Stimulated activated CD4-positive, alpha-beta T cell treated with anti-CD3 and anti-CD28 coated beads, Interleukin-1b, Interleukin-23, amount 100 ng/mL, for 24 hours (primary cell): ENCODE measurements at places on chromosomes 1 and 21.

GRCh38 chr1:32411261-32411660 is 17.0 kb upstream of the BSDC1 start:
- DNase-seq = no peak

DNA sequence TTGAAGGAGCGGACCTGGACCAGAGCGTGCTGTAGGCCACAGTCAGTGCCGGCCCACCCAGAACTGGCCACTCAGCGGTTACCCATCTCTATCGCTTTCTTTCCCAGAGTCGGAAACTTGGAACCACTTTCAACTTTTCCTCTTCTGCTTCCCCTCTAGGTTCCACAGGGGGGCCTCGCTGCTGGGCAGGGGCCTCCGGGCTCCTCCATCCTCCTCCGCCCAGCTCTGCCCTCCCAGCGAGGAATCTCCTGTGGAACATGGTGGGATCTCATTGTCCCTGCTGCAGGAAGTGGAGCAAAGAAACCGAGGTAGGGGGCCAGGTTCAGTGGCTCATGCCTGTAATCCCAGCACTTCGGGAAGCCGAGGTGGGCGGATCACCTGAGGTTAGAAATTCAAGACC is 139.2 kb downstream of the ETS2 start:
- no peak for DNase-seq

GRCh38 chr1:62327360-62328055 is 8.3 kb upstream of the KANK4 start:
- no peak for DNase-seq

DNA sequence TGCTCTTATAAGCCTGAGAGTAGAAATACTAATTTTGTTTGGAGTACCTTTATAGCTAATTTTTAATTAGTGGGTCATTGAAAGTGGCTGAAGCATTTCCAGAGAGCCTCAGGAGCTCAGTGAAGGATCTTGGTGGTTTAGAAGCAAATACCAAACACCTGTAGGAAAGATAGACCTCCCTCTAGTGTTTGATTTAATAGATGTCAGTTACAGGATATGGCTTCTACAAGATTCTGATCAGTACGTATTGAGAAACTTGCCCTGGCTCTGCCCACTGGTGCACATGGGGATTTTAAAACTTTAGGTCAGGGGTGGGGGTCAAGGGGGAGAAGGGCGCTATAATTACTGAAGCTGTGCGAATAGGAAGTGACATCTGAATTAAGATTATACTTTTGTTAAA is 122.2 kb downstream of the POU2F1 start:
- DNase-seq = no peak

DNA sequence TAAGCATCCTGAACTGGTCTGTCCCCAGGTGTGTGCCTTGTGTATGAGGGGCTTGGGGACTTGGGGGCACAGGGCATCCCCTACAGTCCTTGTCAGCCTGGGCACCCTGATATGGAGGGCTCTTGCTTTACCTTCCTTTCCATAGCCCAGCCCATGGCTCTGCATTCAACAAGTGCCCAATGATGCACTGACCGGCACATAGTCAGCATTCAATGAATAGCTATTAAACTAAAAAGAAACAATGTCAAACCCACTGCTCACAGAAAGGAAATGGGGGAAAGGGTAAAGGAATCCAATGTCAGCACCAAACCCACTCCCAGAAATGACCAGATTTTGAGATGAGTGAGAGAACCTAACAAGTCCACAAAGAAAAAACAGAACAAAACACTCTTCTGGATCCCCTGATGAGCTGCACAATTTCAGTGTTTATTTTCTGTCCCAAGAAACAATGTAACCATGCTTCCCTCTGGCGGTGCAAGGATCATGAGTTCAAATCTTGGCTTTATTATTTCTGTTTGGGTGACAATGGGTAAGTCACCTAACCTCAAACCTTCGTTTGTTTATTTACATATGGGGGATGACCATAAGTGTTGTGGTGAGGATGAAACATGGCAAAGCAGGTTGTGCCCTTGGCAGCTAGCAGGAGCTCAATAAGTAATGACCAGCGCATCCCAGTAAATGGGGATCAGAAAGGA is 22.0 kb downstream of the SYT6 start:
- no peak for DNase-seq

GRCh38 chr1:203360547-203361185 is 9.7 kb upstream of the FMOD start:
- DNase-seq = no peak

DNA sequence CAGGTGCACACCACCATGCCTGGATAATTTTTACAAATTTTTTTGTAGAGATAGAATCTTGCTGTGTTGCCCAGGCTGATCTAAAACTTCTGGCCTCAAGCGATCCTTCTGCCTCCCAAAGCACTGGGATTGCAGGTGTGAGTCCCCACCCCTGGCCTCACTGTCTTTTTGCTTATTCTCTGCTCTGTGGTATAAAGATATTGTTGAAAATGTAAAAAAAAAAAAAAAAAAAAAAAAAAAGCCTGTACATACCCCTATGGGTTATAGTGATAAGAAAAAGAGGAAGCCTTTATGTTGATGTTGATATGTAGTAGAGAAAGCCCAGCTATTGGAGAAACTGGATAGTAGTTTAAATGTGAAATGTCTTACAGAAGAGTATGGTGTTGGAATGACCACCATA is 125.8 kb downstream of the XPR1 start:
- DNase-seq = no peak

DNA sequence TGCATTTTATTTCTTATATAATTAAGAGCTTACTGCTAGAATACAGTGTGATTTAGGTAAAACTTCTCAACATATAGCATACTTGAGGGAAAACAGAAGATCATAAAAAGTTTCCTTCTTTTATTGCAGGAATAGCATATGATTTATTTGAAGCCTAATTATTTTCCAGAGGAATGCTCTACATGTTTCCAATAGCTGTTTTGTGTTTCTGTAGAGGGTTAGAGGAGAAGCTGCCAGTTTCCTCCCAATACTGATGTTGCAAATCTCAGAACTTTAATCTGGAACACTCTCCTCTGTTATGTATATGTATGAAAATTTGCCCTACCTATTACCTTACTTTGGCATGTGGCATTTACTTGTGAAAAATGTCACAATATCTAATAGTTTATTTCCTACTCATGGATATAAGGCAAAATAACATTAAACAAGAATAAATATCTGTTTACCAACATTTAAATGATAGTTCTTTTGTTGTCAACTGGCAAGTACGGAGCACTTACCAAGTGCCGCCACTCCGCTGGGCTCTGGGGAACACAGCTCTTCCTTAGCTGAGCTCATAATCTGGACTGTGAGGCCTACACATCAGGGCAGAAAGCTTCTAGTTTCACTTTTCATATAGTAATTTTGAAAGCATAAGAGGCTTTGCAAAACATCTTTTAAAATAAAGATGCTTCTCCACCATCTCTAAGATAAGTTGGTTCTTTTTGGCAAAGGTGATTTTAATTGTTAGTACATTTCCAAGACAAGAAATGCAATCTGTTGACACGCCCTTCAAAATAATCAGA is 239.8 kb upstream of the C1orf105 start:
- peak; percentile 9 for DNase-seq

DNA sequence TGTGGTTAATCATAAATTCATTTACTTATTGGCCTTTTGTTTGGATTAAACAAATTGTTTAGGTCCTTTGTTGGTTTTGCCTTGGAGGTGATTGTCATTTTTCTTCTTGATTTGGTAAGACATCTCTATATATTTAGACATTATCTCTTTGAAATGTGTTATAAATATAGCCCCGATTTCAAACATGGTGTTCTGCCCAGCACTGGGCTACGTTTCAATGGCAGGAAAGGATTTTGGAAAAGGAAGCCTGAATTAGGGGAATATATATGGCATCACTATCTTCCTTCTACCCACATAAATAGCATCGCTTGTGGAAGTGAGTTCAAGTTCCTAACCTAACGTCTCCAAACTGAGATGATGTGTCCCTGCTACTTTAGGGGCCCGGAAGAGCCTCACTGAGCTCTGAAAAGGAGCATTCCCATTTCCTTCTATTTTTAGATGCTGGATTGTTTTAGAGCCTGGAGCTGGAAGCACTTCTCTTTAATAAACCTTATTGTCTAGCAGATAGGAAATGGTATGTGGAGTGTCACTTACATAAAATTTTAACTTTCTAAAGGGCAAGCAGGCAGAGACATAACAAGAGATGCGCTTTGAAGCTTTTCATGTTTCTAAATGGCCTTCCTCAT is 39.4 kb downstream of the PGBD5 start:
- no peak for DNase-seq

DNA sequence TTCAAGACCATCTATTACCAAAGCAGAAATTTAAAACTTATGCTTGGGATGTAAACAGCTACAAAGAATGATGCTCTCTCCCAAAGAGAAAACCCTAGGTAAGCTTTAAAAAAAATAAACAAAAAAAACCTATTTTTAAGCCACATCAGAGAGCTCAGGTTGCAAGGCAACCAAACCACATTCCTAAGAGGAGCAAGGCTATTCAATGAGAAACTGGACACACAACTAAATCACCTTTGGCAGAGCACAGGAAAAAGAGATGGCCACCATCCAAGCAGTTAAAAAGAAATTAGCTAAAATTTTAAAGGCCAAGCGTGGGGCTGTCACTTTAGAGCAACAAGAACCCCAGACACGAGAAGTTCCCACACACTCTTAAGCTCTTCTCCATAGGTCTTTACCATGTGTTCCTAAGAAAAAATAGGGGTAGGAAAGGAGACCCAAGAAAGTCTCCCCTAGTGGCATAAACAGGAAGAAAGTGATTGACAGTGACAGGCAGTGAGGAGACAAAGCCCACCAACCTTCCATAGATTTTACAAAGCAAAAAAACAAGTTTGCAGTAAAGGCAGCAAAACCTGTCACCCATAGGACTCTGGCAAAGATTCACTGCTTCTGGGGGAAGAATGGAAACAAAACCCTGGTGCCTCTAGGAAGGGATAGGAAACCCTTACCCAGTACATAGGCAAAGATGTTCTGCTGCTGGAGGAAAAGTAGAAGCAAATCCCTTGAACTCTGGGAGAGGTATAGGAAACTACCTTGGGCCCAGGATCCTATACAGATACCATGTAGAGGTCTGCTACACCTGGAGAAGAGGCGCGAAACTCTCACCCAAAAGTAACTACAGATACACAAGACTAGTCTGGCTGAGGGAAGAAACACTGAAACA is 68.5 kb downstream of the FOXJ3 start:
- no peak for DNase-seq
